ENCODE measurements at places on chromosomes 4 and X.

DNA sequence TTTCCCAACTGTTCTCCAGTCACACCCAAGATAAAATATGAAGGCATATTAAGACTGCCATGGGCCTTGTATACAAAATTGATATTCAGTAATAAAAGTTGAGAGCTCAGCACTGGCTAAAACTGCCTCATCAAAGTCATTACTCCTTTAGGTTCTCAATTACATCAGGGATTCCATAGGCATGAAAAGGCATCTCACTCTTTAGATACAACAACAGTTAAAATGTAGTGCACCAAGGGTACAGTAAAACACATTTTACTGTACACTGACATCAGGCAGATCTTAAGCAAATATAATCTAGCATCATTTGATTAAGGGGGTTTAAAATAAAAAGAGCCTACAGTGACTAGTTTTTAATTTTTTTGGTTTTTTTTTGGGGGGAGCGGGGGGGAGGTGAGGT lies 107.7 kb downstream of the PPP3CA start:
- DNase-seq = no peak

DNA sequence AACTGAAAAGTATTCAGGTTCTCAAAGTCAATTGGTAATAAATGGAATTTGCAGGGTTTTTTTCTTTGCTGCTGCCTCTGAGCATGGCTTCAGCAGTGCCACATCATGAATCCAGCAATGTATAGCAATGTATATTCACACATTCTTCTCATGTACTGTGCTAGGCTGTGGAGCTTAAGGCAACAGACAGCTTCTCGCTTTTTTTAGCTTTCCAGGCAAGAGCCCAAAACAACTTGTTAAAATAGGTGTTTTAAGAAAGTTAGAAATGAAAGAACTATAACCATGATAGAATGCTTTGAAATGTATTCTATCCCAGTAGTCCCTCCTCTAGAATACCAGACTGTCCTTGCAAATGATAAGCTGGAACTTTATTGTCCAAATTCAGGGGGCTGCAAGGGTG lies 30.4 kb downstream of the SMIM43 start:
- no peak for DNase-seq

- DNase-seq = no peak
These were observed 77.4 kb downstream of the PLAC1 start for GRCh38 chrX:134580907-134581306.

DNA sequence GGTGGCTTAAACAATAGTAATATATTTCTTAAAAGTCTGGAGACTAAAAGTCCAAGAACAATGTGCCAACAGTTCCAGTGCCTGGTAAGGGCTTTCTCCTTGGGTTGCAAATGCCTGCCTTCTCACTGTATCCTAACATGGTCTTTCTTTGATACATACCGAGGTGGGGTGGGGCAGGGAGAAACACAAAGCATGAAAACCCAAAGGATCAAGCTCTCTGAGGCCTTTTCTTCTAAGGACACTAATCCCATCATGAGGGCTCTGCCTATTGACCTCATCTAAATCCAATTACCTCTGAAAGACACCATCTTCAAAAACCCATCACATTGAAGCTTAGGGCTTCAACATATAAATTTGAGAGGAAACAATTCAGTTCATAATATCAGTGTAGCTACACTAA lies 311.3 kb downstream of the GRID2 start:
- DNase-seq = no peak

DNA sequence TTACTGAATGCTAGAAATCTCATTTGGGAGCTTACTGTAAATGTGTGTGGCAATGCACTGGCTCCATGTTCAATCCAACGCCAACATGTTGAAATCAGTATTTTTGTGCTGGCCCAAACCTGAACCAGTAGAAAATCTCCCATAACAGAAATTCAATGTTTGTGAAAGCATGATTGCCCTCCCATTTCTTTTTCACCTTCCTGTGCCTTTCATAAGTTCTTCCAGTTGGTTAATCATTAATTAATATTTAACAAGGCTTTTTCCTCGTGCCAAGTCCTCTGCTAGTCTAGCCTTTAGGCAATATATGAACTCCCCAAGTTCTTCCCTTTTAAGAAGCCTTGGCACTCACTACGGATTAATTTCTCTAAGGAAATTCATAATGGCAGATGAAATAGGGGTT lies 1.3 kb upstream of the PLS3 start:
- DNase-seq = no peak

- DNase-seq = no peak
These were observed 1487.3 kb downstream of the PCDH7 start for GRCh38 chr4:32207456-32207855.

DNA sequence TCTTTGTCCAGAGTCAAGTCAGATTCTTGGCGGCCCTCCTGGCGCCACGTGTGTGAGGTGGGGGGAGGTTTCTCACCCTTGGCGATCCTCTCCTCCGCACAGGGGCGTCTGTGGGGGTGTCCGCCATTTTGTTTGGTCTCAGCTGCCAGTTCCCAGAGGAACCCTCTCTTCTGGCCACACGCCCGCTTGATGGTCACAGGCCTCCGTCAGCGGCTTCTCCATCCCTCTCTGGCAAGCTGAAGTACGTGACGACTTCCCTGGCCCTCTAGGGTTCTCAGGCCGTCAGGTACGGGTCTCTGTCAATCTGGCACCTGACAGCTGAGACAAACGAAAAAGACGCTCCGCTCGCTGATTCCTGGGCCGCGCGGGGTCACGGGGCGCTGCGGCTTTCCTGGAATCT lies 272.6 kb downstream of the TRIML1 start:
- DNase-seq = no peak

Measured in GM13977 (cell line).